Regular cardiac myocyte (primary cell): ENCODE measurements at places on chromosomes 4 and X. TPM values are rescaled to one million over a fixed set of nuclear protein-coding genes. Genes with fewer than 3 reads are reported as not detected.

The CT55 gene
- not detected in 2 replicates for total RNA-seq

The SFRP2 gene
- total RNA-seq: not detected in 2 replicates

The ESX1 gene
- total RNA-seq: not detected in 2 replicates

The NEUROG2 gene
- not detected in 2 replicates for total RNA-seq

The ADAMTS3 gene
- 2.7 and 5.4 TPM in 2 replicates for total RNA-seq

The S100G gene
- total RNA-seq: not detected in 2 replicates

The TMPRSS11B gene
- not detected in 2 replicates for total RNA-seq

The DMRTC1B gene
- not detected in 2 replicates for total RNA-seq

The KLB gene
- total RNA-seq: under 0.01 TPM in 1 of 2 replicates, not detected in the other

The GYPB gene
- total RNA-seq: not detected in 2 replicates

The SASH3 gene
- not detected in 2 replicates for total RNA-seq

The SPOCK3 gene
- 1.5 and 2.0 TPM in 2 replicates for total RNA-seq

The GLRA2 gene
- total RNA-seq: not detected in 2 replicates

The AFM gene
- not detected in 2 replicates for total RNA-seq

The GPC3 gene
- 0.19 and 12.4 TPM in 2 replicates for total RNA-seq

The CPE gene
- 33.5 and 294 TPM in 2 replicates for total RNA-seq

The BTC gene
- total RNA-seq: under 0.01 and 0.28 TPM in 2 replicates

The MXRA5 gene
- total RNA-seq: 0.58 and 7.0 TPM in 2 replicates

The FGF16 gene
- total RNA-seq: under 0.01 and 1.3 TPM in 2 replicates

The PRICKLE3 gene
- 5.0 and 6.2 TPM in 2 replicates for total RNA-seq

The CT45A8 gene
- total RNA-seq: not detected in 2 replicates

The CT45A3 gene
- not detected in 2 replicates for total RNA-seq

The TCEAL1 gene
- total RNA-seq: 16.9 and 28.5 TPM in 2 replicates
